Stimulated activated CD8-positive, alpha-beta memory T cell treated with anti-CD3 and anti-CD28 coated beads, Interleukin-15, amount 100 ng/mL, for 24 hours (primary cell): ENCODE measurements at places on chromosomes 12 and 14.

- no peak for DNase-seq
Measured at GRCh38 chr12:95002754-95003153, 743 bp downstream of the NDUFA12 start.

DNA sequence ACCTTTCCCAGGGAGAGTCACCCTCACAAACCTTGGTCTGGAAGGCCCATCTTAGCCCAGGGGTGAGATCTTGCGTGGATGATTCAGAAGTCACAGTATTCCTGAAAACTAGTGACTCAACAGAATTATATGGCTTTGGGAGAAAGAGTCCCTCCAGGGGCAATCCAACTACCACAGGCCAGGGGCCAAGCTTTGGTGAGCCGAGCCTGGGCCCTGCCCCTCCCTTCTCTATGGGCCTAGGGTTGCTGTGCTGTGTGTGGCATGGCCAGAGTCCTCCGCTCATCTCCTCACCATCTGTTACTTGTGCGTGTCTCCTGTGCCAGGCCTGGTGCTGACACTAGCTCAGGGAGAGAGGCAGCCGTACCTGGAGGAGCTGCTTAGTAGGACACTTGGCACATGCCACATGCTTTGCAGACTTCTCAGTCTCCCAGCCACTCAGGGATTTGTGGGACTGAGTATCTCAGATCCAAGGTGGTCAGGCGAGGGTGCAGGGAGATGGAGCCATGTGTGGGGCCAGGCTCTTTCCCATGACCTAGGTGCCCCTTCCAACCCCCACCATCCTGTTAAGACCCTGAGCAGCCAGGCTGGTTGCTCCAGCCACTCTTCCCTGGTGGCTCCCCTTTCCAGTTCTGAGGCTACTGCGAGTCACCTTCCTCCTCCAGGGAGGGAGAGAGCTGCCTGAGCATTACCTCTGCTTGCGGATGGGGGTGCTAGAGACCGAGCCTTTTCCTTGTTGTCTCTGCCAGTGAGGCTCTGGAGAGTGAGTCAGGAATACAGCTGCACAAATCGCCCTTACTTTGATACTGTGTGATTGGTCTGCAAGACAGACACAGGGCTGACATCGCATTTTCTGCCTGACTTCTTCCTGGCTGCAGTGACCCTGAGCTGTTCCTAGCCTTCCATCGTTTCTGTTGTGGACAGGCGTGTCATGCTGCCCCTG is 94.1 kb downstream of the SLC25A47 start:
- no peak for DNase-seq

- no peak for DNase-seq
Measured at GRCh38 chr12:125650587-125650986, 585.4 kb downstream of the AACS start.

GRCh38 chr14:94056579-94057308 is 24.3 kb downstream of the DDX24 start:
- DNase-seq, result no peak

GRCh38 chr12:25827141-25827540 is 131.3 kb upstream of the RASSF8 start:
- no peak for DNase-seq

DNA sequence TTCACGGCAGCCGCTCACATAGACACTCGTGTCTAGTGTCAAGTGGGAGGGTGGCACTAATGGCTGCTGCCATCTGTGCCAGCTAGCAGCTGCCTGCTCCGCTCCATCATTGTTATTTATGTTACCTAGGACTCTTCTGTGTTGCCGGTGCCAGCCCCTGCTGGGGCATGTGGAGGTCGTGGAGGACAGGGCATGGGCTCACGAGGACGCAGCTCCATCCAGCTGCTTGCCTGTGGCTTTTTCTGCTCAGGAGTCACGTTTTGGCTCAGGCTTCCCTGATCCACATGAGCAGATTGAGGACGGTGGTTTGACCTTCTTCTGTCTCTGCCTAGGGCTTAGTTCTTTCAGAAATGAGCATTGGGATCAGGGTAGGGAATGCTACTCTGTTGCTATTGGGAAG is 31.2 kb downstream of the TPCN1 start:
- DNase-seq, result no peak

DNA sequence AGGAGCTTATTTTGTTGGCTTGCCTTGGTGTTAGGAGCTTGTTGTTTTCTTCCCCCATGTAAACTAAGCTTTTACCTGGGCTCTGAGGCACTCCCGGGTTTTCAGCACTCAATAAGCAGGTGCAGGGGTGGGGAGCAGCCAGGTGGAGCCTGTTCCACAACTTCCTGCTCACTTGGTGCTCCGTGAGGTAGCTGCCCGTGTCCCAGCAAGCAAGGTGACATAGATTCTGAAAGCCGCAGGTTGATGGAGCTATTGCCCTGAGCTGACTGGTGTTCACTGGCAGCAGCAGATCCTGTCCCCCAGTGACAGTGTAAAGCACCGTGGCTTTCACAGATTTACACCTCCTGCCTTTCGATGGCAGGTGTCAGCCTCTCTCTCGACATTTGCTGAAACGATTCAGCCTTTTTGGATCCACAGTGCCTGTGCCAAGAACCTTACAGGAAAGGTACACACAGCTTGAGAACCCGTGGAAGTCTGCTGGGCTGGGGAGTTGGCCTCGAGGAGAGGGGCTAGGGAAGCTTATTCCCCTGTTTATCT is 295.7 kb upstream of the FKBP4 start:
- DNase-seq, result no peak

- no peak for DNase-seq
Measured at GRCh38 chr14:24422694-24423601, 6.5 kb downstream of the CBLN3 start.

DNA sequence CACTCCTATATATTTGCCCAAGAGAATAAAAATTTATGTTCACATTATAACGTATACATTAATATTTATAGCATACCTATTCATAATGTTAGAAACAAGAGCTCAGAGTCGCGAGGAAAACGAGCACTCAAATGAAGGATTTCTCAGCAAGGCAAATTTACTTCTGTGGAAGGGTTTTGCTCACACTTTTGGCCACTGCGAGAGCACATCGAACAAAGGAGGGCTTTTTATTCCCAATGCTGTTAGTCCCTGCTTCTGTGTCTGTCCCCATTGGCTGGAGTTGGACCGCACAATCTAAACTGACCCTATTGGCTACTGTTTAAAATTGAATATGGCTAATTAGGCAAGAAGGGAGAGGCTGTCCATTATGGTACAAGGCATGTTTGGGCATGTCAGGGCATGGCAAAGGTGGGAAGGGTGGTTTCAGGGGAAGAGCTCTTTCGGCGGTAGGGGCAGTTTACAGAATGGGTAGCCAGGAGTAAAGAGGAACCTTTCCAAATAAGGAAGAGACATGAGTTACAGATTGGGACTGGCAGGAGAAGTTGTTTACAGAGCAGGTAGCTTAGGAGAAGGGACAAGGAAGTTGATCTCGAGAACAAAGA is 702.9 kb downstream of the TRHDE start:
- no peak for DNase-seq

GRCh38 chr12:67107751-67108269 is 161.3 kb upstream of the CAND1 start:
- no peak for DNase-seq

- no peak for DNase-seq
Measured at GRCh38 chr12:1744932-1745331, 54.1 kb downstream of the ADIPOR2 start.

GRCh38 chr12:26713885-26714383 is 119.1 kb downstream of the ITPR2 start:
- no peak for DNase-seq

DNA sequence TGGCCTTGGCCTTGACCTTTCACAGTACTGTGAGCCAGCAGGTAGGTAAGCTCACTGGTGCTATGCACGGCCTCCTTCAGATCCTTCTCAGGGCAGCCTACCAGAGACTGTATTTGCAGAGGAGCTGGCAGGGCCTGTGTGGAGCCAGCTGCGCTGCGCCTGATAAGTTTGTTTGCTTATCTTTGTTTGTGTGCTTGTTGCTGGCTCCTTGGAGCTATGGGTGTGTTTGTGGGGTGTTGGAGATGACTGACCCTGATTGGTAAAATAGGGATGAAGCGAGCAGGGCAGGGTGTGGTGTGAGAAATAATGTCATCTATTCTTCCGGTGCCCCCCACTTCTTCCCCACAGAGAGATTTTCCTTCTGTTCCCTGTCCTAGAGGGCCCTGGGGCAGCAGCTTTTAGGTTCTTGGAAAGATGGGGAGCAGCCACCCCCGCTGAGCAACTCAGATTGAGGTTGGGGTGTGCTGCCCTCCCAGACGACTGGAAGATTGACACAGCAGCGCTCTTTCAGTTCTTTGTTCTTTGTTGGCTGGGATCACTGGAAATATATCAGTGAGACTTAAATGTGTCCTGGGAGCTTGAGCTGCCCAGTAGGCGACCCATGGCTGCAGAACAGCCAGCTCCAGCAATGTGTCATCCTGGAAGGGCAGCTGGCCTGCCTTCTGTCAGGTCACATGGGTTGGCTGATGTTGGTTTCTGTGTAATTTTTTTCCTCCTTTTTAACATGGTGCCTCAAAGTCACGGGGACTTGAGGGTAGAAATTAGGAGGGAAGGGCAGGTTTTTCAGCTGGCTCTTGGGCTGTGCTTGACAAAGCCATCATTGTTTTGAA is 19.6 kb downstream of the MLXIP start:
- no peak for DNase-seq

DNA sequence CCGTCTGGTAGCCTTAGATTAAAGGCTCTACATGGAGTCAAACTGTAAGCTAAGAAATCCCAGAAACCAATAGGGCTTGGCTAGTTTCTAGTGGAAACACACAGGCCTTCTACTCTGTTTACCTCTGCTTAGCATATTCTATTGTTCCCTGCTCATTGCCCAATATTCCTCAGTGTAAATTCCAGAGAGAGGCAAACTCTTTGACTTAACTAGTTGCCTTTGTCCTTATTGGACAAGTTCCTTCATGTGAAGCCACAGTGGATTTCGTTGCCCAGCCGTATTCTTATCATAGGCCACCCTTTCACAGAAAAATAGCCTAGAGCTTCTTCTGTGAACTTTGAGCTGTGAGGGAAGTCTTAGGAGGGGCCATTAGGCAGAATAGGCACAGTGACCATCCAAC is 186.1 kb downstream of the PLCZ1 start:
- no peak for DNase-seq

- DNase-seq, result no peak
Measured at GRCh38 chr14:31582836-31583452, 21.7 kb downstream of the NUBPL start.

- DNase-seq, result no peak
Measured at GRCh38 chr14:69423279-69423678, 24.8 kb downstream of the SLC39A9 start.

- DNase-seq, result peak; percentile 6
Measured at GRCh38 chr14:106844608-106845285, 1318.4 kb downstream of the TMEM121 start.

DNA sequence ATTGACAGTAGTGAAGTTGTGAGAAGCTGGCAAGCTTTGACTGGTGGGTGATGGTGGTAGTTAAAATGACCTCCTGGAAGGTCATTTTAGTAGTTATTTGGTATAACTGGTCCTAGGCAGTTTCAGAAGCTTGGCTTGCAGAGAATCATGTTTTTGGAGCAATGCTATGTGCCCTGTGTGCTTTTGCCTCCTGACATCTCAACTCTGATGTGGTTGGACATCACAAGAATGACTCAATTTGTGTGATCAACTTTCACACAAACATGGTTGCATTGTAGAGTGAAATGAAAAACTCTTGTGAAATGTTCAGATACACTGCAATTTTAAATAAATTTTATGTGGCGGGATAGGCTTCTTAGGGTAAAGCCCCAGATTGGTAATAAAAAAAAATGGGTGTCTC is 8.3 kb upstream of the ABCD2 start:
- DNase-seq, result no peak

DNA sequence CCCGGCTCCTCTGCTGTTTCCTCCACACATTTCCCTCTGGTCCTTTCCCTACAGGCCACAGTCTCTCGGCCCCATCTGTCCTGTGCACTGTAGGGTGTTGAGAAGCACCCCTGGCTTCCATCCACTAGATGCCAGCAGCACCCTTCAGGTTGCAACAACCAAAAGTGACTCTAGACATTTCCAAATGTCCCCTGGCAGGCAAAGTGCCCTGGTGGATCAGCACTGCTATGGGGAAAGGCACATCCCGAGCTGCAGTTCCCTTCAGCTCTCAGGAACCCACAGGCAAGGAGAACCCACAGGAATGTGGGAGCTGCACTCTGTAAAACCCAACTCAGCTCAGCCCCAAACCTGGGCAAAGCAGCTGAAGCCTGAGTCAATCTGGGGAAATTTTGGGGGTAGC is 77.0 kb downstream of the RBM19 start:
- DNase-seq, result no peak

DNA sequence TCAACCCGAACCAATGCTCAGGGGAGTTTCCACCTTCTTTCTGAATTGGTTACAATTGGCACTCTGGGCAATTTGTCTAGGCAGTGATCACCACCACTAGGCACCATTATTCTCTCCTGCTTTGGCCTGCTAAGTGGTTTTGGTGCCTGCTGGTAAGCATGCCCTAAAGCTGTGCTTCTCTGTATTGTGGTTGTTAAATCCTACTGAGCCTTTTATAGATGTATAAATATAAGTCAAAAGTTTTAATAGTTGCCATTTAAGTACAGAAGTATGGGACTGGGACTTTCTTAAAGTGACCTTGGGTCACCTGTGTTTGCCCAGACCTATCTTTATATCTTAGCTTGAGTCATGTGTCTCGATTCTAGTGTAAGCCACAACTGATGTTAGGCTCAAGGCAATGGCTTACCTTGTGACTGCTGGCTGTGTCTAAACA is 475.9 kb downstream of the SLC16A7 start:
- no peak for DNase-seq

GRCh38 chr14:94045101-94045500 is 19.0 kb downstream of the OTUB2 start:
- no peak for DNase-seq

- DNase-seq, result no peak
Measured at GRCh38 chr12:11707535-11707934, 58.1 kb downstream of the ETV6 start.

DNA sequence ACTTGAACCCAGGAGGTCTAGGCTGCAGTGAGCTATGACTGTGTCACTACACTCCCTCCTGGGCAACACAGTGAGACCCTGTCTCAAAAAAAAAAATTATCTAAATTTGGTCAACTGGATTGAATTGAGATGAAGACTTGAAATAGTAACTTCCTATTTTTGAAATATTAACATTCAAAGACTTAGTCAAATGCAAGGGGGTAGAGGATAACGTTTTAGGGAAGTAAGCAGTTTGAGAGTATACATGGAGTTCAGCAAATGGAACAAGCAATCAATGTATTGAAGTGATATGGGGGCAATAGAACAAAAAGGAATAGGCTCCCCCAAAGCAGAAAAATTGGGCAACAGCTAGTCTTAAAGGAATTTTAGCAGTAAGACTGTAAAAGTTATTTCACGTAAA is 4.6 kb upstream of the MFAP5 start:
- no peak for DNase-seq

- DNase-seq, result no peak
Measured at GRCh38 chr12:5582018-5582417, 150.1 kb downstream of the NTF3 start.
